ENCODE measurements at places on chromosomes 12 and 14. TPM values are rescaled to one million over a fixed set of nuclear protein-coding genes. Genes with fewer than 3 reads are reported as not detected.

DNA sequence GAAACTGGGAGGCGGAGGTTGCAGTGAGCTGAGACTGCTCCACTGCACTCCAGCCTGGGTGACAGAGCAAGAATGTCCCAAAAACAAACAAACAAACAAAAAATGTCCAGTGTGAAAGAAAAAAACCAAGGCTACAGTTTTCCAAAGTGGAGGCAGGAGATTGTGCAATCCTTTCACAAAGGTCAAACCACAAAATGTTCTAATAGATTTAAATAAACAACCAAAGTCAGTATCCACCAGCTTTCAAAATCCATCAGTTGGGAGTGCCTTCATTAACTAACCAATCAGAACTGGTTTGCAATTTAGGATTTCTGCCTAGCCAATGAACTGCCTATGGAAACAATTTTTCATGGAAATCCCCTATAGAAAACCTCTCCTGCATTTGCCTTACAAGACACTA lies 52.3 kb upstream of the TRIM9 start:
- no peak for DNase-seq
- no peaks in the 10 kb centered on the region for H3K27me3 ChIP-seq
- H3K36me3 ChIP-seq = no peaks in the 10 kb centered on the region
- no peaks in the 10 kb centered on the region for H3K4me1 ChIP-seq

Gene CD63
- total RNA-seq = 1,122 TPM

Gene OR6C65
- not detected for total RNA-seq

Gene RHOJ
- 11.2 TPM for total RNA-seq

DNA sequence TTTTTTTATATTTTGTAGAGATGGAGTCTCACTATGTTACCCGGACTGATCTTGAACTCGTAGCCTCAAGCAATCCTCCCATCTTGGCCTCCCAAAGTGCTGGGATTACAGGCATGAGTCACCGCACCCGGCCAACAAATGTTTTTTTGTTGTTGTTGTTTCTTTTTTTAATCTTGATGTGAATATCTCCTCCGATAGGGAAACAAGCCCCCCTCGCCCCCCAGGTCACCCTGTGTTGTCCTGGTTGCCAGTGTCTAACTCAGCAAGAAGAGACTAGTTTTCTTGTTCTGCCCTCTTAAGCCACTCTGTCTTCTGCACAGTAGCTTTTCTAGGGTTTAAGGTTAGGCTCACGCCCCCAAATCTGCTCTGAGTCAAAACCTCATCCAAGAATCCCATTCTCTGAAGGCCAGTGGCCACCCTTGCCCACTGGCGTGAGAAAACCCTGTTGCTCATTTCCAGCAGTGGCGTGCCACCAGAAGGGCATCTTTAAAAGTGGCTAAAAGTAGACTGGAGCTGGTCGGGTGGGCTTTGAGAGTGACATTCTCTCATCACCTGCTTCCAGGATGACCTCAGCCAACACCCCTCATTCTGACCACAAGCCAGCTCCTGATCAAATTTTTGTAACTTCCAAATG lies 42.7 kb downstream of the C14orf132 start:
- H3K27ac ChIP-seq = no peak overlapping the region
- DNase-seq = no peak
- no peaks in the 10 kb centered on the region for H3K27me3 ChIP-seq
- no peaks in the 10 kb centered on the region for H3K4me1 ChIP-seq
- H3K4me3 ChIP-seq = no peak overlapping the region
- H3K36me3 ChIP-seq = no peaks in the 10 kb centered on the region

Gene WNT5B
- 1.5 TPM for total RNA-seq

DNA sequence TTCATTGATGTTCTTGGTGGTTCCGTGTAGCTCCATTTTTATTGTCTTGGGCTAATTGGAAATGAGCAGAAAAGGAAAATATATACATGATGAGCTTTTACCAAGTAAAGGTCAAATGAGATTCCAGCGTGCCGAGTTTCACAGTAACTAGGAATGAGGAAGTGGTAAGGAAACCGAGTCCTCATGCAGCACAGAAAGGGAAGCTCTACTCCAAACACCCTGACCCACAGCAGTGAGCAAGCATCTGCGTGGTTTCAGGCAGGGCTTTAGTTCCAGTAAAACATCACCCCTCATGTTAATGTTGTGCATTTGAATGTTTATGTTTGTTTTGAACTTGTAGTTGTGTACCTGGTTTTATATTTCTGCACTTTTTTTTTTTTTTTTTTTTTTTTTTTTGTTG lies 208.0 kb downstream of the SLC41A2 start:
- H3K27ac ChIP-seq = no peak overlapping the region
- DNase-seq = no peak
- H3K36me3 ChIP-seq = no peaks in the 10 kb centered on the region

Gene GPR132
- total RNA-seq = 0.67 TPM
